Right ventricle myocardium inferior (tissue), 1 donor: ENCODE measurements at places on chromosomes 13 and 19. TPM values are rescaled to one million over a fixed set of nuclear protein-coding genes. Genes with fewer than 3 reads are reported as not detected.

DNA sequence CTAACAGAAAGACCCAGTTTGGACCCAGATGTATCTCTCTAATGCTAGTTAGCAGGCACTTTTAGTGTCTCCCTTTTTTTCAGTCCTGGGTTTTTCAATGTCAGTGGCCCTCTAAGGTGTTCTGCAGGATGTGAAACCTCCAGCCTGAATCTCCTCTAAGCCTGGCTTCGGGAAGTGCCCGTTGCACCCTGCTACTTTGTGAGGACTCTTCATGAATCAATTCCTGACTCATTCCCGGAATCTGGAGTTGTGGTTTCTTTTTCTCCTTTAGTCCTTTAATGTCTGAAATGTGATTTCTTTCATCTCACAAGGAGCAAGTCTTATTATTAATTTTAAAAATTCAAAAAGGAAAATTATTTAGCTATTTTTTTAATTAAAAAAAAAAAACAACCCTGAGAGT, 116.0 kb downstream of the ZNF536 start:
- no peak for DNase-seq

- DNase-seq = peak; percentile 78
Measured at GRCh38 chr19:55206664-55207500, 2.4 kb downstream of the PTPRH start.

- DNase-seq = no peak
Measured at GRCh38 chr13:73880365-73880764, 253.8 kb downstream of the KLF12 start.

ZNF667 gene
- total RNA-seq = 7.0 TPM

GRCh38 chr13:50484472-50485113, 358.9 kb downstream of the DLEU7 start:
- no peak for DNase-seq

DZIP1 gene
- total RNA-seq = 4.7 TPM

PDE4C gene
- total RNA-seq = 1.1 TPM

- peak; percentile 73 for DNase-seq
Measured at GRCh38 chr13:35874704-35875103, 256.5 kb downstream of the DCLK1 start.

GRCh38 chr13:85755123-85755522, 44.1 kb downstream of the SLITRK6 start:
- DNase-seq = no peak

ATP4A gene
- not detected for total RNA-seq

GRCh38 chr13:108963846-108964600, 334.6 kb downstream of the MYO16 start:
- DNase-seq = no peak

- no peak for DNase-seq
Measured at GRCh38 chr19:39553082-39553652, 13.2 kb upstream of the EID2 start.

DNA sequence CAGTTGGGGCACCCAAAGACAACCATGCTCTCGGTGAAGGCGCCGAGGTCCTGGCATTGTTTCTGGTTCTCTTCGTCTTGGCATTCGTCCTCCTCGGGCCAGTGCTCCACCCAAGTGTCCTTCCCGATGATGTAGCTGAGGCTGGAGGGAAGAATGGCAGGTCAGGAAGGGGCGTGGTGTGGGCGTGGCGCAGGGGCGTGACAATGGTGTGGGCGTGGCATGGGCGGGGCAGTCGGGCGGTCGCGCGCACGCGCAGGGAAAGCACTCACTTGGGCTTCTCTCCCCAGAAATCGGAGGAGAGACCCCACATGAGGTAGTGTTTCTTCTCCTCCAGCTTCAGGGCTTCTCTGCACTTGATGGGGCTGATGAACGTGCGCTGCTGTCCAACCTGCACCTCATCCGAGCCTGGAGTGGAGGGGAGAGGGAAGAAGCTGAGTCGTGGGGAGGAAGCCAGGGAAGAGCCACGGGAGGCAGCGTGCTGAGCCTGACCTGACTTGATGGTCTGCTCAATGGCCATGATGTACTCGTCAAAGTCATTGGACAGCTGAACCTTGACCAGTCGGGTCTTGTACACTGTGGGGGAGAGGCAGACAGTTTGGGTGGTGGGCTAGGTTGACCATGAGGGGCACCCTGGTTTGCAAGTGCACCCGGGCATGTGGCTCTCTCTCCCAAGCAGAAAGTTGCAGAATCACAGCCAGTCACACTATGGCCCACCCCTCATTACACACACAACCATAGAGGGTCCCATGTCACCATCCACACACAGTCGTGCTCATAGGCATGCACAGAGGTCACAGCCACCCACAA, 8.1 kb upstream of the TNFSF14 start:
- no peak for DNase-seq
